ENCODE measurements at places on chromosomes 12 and 14. TPM values are rescaled to one million over a fixed set of nuclear protein-coding genes. Genes with fewer than 3 reads are reported as not detected.
A peak's percentile ranks its signal among the peaks of the same experiment; 100 is the strongest.

The NAV3 gene
- total RNA-seq: 98.3 TPM

The EIF2B1 gene
- 40.5 TPM for total RNA-seq

GRCh38 chr12:114981036-114981435, 297.1 kb upstream of the TBX3 start:
- H3K4me3 ChIP-seq: no peak overlapping the region
- peaks cover 2% of the 10 kb centered on the region for H3K4me1 ChIP-seq
- DNase-seq: peak; percentile 22

DNA sequence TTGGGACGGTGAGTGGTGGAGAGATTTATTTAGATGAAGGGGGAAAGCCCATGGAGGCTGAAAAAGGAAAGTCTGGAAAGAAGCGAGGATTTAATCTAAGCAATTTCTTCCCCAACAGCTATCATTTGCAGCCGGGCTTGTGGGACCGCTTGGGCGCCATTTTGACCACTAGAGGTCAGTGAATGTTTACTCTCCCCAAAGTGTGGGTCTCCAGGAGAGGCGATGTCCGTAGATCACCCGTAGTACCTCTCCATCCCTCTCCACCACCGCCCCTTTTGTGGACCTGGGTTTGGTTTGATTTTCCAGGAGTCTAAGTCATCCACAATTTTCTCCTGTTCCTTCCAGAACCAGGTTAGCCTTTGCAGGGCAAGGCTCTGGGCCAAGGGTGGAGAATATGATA, 91.2 kb upstream of the PARP11 start:
- H3K27me3 ChIP-seq: no peaks in the 10 kb centered on the region
- no peak for DNase-seq
- H3K4me3 ChIP-seq: no peak overlapping the region
- no peaks in the 10 kb centered on the region for H3K36me3 ChIP-seq
- H3K4me1 ChIP-seq: no peaks in the 10 kb centered on the region

DNA sequence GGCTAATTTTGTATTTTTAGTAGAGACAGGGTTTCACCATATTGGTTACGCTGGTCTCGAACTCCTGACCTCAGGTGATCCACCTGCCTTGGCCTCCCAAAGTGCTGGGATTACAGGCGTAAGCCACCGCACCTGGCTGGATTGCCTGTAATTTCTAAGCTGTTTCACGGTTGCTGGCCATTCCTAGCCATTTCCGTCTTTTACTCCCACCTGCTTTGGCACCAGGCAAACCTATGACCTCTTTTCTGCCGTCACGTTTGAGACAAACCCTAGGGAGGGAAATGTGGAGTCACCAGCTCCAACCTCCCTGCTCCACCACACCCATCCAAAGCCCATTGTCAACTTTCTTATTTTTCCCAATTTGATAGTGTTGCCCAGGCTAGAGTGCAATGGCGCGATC, 1.2 kb downstream of the GPR132 start:
- peaks cover 7% of the 10 kb centered on the region for H3K4me1 ChIP-seq
- no peak for DNase-seq
- H3K27me3 ChIP-seq: no peaks in the 10 kb centered on the region
- H3K27ac ChIP-seq: no peak overlapping the region
- no peaks in the 10 kb centered on the region for H3K36me3 ChIP-seq

GRCh38 chr12:76065917-76066316, 18.6 kb downstream of the NAP1L1 start:
- no peak for DNase-seq
- H3K4me1 ChIP-seq: no peaks in the 10 kb centered on the region
- H3K27ac ChIP-seq: no peak overlapping the region
- H3K27me3 ChIP-seq: no peaks in the 10 kb centered on the region

The CEP290 gene
- total RNA-seq: 17.5 TPM

GRCh38 chr14:59147007-59147406, 41.5 kb upstream of the DAAM1 start:
- peaks cover 19% of the 10 kb centered on the region for H3K27me3 ChIP-seq
- no peak overlapping the region for H3K27ac ChIP-seq
- DNase-seq: no peak
- H3K4me3 ChIP-seq: no peak overlapping the region
- no peaks in the 10 kb centered on the region for H3K36me3 ChIP-seq

The CD27 gene
- total RNA-seq: not detected

DNA sequence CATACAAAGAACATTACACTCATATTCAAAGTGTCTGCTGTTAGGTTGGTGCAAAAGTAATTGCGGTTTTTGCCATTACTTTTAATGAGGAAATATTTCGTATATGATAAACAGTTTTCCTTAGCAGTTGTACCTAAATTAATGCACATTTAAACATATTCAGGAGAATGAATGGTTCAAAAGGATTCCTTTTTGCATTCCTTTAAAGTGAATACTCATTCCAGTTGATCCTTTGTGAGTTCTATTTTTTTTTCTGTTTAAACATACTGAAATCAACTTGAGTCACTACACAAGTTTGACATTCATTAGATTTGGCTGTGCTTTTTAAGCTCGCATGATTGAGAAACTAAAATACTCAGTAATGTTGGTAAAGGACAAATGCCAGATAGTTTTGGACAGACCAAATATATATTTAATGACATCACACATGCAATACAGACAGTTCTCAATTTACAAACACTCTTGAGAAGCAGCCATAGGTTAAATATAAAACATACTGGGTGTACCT, 13.8 kb upstream of the SLC38A2 start:
- H3K4me1 ChIP-seq: peaks cover 25% of the 10 kb centered on the region
- no peaks in the 10 kb centered on the region for H3K36me3 ChIP-seq
- no peaks in the 10 kb centered on the region for H3K27me3 ChIP-seq
- H3K4me3 ChIP-seq: no peak overlapping the region

GRCh38 chr14:89673512-89674225, 256.6 kb upstream of the FOXN3 start:
- peak; percentile 66 for DNase-seq
- H3K4me1 ChIP-seq: peaks cover 2% of the 10 kb centered on the region
- H3K36me3 ChIP-seq: no peaks in the 10 kb centered on the region
- no peaks in the 10 kb centered on the region for H3K27me3 ChIP-seq

DNA sequence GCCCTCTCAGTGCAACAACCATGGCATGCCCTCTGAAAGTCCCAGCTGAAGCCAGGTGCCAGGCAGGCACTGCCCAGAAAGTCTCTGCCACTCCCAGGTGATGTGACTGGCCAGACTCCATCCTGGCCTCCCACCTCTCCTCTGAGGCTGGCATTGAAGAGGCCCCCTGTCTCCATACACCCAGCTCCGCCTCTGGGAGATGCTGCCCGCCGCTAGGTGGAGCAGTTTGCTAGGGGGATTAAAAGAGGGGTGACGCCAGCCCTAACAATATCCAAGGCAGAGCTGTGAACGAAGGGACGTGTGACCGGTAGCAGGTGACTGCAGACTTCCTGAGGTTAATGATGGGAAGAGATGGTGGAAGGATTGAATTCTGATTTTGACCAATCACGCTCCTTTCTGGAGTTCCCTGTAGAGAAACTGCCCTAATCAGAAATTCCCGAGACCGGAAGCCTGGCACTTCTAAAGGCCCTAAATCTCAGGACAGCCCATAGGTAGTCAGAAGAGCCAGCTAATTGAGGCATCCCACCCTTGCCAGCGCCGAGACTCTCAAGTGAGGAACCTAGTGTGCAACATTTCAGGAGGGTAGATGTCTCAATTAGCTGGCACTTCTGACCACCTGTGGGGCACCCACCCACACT, 8.3 kb upstream of the PLEK2 start:
- H3K4me3 ChIP-seq: no peak overlapping the region
- no peaks in the 10 kb centered on the region for H3K36me3 ChIP-seq
- DNase-seq: no peak
- peaks cover 2% of the 10 kb centered on the region for H3K27me3 ChIP-seq

The DCN gene
- total RNA-seq: 241 TPM

The PTGER2 gene
- 24.7 TPM for total RNA-seq

DNA sequence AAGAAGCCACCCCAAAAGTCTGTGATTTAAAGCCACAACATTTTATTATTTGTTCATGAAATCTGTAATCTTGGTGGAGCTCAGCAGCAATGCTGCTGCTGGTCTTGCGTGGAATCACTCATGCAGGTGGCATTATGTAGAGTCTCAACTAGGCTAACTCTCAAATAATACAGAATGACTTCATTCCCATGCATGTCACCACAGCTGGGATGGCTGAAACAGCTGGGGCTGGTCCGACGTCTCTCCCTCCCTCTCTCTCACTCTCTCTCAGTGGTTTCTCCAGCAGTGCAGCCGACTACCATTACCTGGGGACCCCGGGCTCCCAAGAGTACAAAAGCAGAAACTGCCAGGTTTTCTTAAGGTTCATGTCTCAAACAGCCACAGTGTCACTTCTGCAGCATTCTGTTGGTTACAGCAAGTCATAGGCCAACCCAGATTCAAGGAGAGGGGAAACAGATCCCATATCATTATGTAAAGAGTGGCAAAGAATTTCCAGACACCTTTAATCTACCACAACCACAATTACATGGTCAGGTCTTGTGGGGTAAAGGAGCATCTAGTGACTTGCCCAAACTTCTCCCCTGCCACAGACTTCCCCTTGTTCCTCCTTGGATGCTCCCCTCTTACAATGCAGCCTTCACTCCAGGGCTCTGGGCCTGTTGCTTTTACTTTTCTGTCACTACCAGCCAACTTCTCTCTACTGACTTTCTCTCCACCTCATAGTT, 192.0 kb upstream of the HMGA2 start:
- peak; percentile 75 for DNase-seq
- no peak overlapping the region for H3K4me3 ChIP-seq
- no peaks in the 10 kb centered on the region for H3K27me3 ChIP-seq
- peaks cover 22% of the 10 kb centered on the region for H3K4me1 ChIP-seq
- H3K36me3 ChIP-seq: no peaks in the 10 kb centered on the region

The FCF1 gene
- total RNA-seq: 37.1 TPM

The PAH gene
- total RNA-seq: not detected

The GALNT9 gene
- total RNA-seq: under 0.01 TPM

The IL22 gene
- total RNA-seq: not detected

The BICDL1 gene
- total RNA-seq: not detected

- DNase-seq: peak; percentile 75
- H3K4me1 ChIP-seq: no peaks in the 10 kb centered on the region
- no peaks in the 10 kb centered on the region for H3K36me3 ChIP-seq
- H3K27ac ChIP-seq: no peak overlapping the region
These were observed 30.6 kb upstream of the MSI1 start for GRCh38 chr12:120399531-120399930.

The RAD9B gene
- total RNA-seq: 0.18 TPM

- H3K4me1 ChIP-seq: peaks cover 6% of the 10 kb centered on the region
- H3K36me3 ChIP-seq: no peaks in the 10 kb centered on the region
- no peak overlapping the region for H3K27ac ChIP-seq
- H3K4me3 ChIP-seq: no peak overlapping the region
- peak; percentile 65 for DNase-seq
These were observed 29.4 kb downstream of the PLEKHA5 start for GRCh38 chr12:19158923-19159322.

- DNase-seq: no peak
- H3K4me3 ChIP-seq: no peak overlapping the region
- H3K27ac ChIP-seq: no peak overlapping the region
These were observed 212.8 kb upstream of the NOVA1 start for GRCh38 chr14:26810631-26811030.

The BDKRB2 gene
- 73.1 TPM for total RNA-seq

- H3K27ac ChIP-seq: peak overlapping the region; percentile 91
- peak; percentile 97 for DNase-seq
- no peak overlapping the region for H3K4me3 ChIP-seq
- no peaks in the 10 kb centered on the region for H3K27me3 ChIP-seq
- no peaks in the 10 kb centered on the region for H3K36me3 ChIP-seq
These were observed 77.5 kb downstream of the PHLDA1 start for GRCh38 chr12:75954041-75954440.

The PPFIBP1 gene
- total RNA-seq: 78.6 TPM

The CIROP gene
- total RNA-seq: 0.28 TPM
